ENCODE measurements at places on chromosomes 13 and 19. TPM values are rescaled to one million over a fixed set of nuclear protein-coding genes. Genes with fewer than 3 reads are reported as not detected.

GRCh38 chr13:50124536-50125303 lies 109.5 kb downstream of the KCNRG start:
- peak overlapping the region; percentile 98 for H3K4me3 ChIP-seq
- no peaks in the 10 kb centered on the region for H3K36me3 ChIP-seq
- H3K4me1 ChIP-seq, result peaks cover 39% of the 10 kb centered on the region
- peak; percentile 93 for DNase-seq
- H3K27me3 ChIP-seq, result no peaks in the 10 kb centered on the region

DNA sequence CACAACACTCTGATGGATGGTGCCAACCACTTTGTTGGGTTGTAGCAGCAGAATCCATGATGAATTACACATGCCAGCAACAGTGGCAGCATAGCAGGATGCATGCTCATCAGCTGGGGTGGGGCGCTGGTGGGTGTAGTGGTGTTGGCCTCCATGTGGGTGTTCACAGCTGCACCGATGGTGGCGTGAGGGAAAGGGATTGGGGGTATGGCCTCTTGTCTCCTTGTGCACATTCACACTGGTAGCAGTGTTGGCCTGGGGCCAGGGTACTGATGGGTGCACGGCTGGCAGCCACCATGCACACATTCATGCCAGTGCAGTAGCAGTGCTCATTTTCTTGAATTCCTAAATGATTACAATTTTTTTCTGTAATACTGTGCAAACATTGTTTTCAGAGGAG lies 2748.8 kb upstream of the PCDH20 start:
- no peak overlapping the region for H3K27ac ChIP-seq
- H3K27me3 ChIP-seq, result no peaks in the 10 kb centered on the region
- no peak overlapping the region for H3K4me3 ChIP-seq
- no peaks in the 10 kb centered on the region for H3K4me1 ChIP-seq
- DNase-seq, result no peak
- no peaks in the 10 kb centered on the region for H3K36me3 ChIP-seq

DNA sequence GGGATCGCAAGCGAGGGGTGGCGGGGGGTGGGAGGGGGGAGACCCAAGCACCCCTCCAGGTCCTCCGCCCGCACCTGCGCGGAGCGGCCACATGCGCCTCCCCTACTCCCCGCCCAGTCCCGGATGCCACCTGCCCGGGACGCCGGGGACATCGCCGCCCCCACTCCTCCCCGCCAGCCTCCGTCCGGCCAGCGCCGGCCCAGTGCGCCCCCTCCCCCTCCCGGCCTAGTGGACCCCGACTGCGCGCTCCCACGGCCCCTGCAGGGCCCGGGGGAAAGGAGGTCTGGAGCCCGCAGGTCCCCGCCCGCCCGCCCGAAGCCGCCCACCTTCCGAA lies 263 bp downstream of the RHPN2 start:
- no peak overlapping the region for H3K27ac ChIP-seq
- H3K27me3 ChIP-seq, result no peaks in the 10 kb centered on the region
- no peaks in the 10 kb centered on the region for H3K4me1 ChIP-seq

DNA sequence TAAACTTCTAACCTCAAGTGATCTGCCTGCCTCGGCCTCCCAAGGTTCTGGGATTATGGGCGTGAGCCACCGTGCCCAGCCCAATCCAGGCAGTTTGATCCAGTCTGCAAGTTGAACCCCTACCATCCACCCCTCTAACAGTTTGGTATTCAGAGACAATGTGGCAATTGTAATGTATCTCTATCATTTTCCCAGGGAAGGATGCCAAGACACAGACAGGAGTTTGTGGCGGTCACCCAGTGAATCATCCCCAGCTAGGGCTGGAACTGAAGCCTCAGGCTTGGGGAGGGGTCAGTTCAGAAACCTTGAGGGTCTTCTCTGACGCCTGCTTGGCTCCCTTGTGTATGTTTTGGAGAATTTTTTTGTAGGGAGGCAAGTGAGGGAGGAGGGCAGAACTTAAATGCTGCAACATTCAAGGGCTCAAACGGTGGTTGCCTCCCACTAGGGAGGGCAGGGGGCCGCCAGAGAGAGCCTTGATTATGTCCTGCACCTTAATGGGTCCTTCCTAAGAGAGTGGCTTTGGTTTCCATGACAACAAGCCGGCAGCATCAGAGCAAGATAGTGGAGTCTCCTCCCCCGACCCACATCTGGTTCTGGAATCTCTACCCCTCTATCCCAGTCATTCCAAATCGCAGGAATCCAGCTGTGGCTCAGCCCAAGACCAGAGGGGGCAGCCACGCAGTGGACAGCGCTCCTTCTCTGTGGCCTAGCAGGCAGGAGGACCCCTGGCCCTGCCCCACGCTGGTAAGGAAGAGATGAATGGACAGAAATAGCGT lies 14.9 kb upstream of the FEM1A start:
- no peak for DNase-seq
- H3K27ac ChIP-seq, result no peak overlapping the region
- H3K36me3 ChIP-seq, result no peaks in the 10 kb centered on the region
- H3K4me3 ChIP-seq, result no peak overlapping the region
- H3K4me1 ChIP-seq, result no peaks in the 10 kb centered on the region
- no peaks in the 10 kb centered on the region for H3K27me3 ChIP-seq

DNA sequence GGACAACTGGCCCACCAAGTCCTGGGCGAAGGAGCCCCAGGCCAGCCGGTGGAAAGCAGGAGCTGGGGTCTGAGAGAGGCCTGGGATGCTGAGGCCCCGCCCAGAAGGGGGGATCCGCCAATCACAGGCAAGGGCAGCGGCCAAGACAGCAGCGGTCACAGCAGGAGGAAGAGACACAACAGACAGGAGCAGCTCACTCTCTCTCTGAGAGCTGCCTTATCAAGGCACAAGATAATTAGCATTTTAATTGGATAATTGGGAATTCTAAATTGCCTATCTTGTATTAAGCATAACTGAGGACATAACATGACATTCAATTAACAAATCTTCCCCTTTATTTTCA lies 46.2 kb downstream of the CEBPG start:
- no peak overlapping the region for H3K4me3 ChIP-seq
- H3K27me3 ChIP-seq, result no peaks in the 10 kb centered on the region
- no peaks in the 10 kb centered on the region for H3K4me1 ChIP-seq
- H3K36me3 ChIP-seq, result no peaks in the 10 kb centered on the region

DNA sequence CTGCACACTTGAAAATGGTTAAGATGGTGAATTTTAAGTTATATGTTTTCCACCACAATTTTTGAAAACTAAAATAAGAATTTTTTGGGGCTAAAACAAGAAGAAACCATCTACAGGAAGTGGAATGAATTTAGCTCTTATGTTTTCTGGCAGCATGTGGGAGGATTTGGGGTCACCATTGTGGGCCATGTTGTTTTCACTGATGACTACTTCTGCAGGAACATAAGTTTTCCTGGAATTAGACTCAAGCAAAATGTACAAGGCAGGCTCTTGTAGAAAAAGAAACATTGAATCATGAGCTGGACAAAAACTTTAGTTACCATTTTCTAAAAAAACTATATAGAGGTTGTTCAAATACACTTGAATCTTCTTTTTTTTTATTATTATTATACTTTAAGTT lies 125.3 kb upstream of the C1QTNF9B start:
- H3K27ac ChIP-seq, result no peak overlapping the region
- H3K36me3 ChIP-seq, result no peaks in the 10 kb centered on the region
- H3K4me3 ChIP-seq, result no peak overlapping the region
- no peaks in the 10 kb centered on the region for H3K27me3 ChIP-seq

DNA sequence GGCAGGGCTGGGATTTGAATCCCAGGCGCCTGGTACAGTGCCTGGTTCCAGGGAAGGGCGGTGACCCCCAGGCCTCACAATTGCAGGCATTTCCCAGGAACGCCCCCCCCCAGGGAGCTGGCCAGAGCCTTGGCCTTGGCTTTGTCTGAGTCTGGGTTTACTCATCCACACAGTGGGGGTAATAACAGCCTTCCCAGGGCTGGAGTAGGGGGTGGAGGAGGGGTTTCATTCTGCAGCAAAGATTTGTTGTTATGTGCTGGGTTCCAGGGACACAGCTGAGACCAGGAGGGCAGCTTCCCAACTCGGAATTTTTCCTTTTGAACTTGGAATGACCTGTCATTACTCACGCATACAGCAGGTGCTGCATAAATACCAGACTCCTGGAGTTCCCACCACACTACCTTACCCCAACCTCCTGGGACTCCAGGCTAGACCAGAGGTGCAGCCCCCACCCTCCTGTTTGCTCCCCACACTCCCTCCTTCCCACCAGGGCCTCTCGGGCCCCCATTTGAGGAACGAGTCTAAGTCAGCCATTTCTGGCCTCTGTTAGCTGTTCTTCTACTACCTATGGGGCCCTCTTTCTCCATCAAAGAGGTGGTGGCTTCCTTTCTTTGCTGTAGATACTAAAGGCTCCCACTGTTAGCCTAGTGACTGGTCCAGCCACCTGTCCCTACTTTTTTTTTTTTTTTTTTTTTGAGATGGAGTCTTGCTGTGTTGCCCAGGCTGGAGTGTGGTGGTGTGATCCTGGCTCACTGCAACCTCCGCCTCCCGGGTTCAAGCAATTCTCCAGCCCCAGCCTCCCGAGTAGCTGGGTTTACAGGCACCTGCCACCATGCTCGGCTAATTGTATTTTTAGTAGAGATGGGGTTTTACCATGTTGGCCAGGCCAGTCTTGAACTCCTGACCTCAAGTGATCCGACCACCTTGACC lies 1.6 kb upstream of the ADAMTS10 start:
- peak; percentile 28 for DNase-seq
- H3K27me3 ChIP-seq, result no peaks in the 10 kb centered on the region
- H3K4me1 ChIP-seq, result peaks cover 7% of the 10 kb centered on the region
- peak overlapping the region; percentile 71 for H3K27ac ChIP-seq
- H3K4me3 ChIP-seq, result no peak overlapping the region

DNA sequence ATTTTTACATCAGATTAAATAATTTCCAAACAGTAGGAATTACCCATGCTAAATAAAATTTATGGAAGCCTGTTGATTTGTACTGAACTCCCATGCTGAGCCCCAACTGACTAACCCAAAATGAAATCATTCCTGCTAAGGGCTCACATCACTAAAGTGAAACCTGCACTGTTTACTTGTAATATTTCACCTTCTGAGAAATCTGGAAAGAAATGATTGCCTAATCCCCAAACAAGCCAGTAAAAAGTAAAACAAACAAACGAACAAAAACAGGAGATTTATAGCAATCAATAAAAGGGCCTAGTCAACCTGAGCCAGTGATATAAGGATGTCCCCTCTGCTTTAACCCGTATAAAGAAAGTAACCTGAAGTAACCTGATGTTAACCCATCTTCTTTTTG lies 1599.8 kb downstream of the OLFM4 start:
- H3K4me3 ChIP-seq, result no peak overlapping the region
- H3K36me3 ChIP-seq, result no peaks in the 10 kb centered on the region
- DNase-seq, result no peak
- H3K27me3 ChIP-seq, result no peaks in the 10 kb centered on the region

GRCh38 chr19:8131517-8131916 lies 17.9 kb downstream of the FBN3 start:
- H3K27me3 ChIP-seq, result no peaks in the 10 kb centered on the region
- no peaks in the 10 kb centered on the region for H3K4me1 ChIP-seq
- no peaks in the 10 kb centered on the region for H3K36me3 ChIP-seq
- no peak for DNase-seq
- no peak overlapping the region for H3K27ac ChIP-seq

GRCh38 chr13:52975161-52975560 lies 53.5 kb upstream of the OLFM4 start:
- H3K27me3 ChIP-seq, result no peaks in the 10 kb centered on the region
- H3K36me3 ChIP-seq, result no peaks in the 10 kb centered on the region
- no peak overlapping the region for H3K4me3 ChIP-seq
- no peaks in the 10 kb centered on the region for H3K4me1 ChIP-seq
- no peak overlapping the region for H3K27ac ChIP-seq

- H3K27me3 ChIP-seq, result no peaks in the 10 kb centered on the region
- no peaks in the 10 kb centered on the region for H3K36me3 ChIP-seq
- no peaks in the 10 kb centered on the region for H3K4me1 ChIP-seq
- H3K4me3 ChIP-seq, result no peak overlapping the region
These were observed 237.7 kb upstream of the DACH1 start for GRCh38 chr13:72104656-72105180.

DNA sequence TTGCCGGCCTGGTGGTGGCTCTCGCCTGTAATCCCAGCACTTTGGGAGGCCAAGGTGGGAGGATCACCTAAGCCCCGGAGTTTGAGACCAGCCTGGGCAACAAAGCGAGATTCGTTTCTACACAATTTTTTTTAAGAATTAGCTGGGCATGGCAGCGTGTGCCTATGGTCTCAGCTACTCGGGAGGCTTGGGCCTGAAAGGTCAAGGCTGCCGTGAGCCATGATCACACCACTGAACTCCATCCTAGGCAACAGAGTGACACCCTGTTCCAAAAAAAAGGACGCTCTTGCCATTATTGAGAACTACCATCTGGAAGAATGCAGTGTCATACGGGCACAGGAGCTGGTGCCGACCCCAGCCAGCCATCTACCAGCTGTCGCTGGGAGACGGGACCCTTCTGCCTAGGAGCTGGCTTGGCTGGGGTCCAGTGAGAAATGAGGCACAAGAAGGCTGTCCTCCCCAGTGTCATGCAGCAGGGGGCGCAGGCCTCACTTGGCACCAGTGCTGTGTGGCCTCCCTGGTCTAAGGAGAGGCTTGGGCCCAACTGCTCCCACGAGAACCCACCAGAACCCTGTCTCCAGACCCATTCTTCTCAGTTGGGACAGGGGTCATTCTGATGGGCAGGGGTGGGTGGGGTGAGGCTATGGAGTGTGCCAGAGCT lies 12.2 kb upstream of the RELB start:
- H3K4me1 ChIP-seq, result no peaks in the 10 kb centered on the region
- DNase-seq, result peak; percentile 24
- no peak overlapping the region for H3K27ac ChIP-seq
- H3K4me3 ChIP-seq, result no peak overlapping the region
- H3K36me3 ChIP-seq, result no peaks in the 10 kb centered on the region

DNA sequence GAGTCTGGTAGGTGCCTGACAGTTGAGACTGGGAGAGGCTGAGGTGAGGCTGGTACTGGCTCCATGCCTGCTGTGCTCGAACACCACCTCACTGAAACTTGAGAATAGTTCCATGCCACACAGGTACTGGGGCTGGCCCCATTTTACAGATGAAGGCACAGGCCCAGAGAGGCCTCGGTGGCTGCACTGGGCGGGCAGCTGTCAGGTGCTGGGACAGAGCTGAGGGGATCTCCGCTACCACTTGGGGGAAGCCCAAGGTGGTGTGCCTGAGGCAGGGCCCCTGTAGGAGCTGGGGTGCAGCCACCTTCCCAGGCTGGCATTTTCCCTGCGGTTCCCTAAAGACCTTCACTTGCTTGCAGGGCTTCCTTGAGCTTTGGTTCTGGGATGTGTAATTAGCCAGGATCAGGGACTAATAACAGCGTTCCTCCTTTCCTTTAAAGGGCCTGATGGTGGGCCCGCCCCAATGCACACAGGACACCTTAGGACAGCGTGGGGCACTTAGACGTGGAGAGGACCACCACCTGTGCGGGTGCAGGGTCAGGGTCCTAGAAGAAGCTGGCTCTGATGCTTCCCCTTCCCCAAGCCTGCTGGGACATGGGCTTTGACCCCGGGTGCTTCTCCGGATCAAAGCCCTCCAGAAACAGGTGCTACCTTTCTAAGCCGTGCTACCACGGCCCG lies 23.6 kb downstream of the CAPN12 start:
- H3K27ac ChIP-seq, result peak overlapping the region; percentile 82
- peaks cover 7% of the 10 kb centered on the region for H3K36me3 ChIP-seq
- peaks cover 9% of the 10 kb centered on the region for H3K4me1 ChIP-seq
- no peak for DNase-seq
- H3K27me3 ChIP-seq, result no peaks in the 10 kb centered on the region

Gene ZNF628
- total RNA-seq, result 3.6 TPM

Gene OCEL1
- 3.3 TPM for total RNA-seq

Gene PCCA
- total RNA-seq, result 29.5 TPM

Gene ZNF414
- 20.5 TPM for total RNA-seq

All from tibial nerve (tissue), 4 donors.